Central memory CD8-positive, alpha-beta T cell (primary cell): ENCODE measurements at places on chromosomes 13 and 19.

DNA sequence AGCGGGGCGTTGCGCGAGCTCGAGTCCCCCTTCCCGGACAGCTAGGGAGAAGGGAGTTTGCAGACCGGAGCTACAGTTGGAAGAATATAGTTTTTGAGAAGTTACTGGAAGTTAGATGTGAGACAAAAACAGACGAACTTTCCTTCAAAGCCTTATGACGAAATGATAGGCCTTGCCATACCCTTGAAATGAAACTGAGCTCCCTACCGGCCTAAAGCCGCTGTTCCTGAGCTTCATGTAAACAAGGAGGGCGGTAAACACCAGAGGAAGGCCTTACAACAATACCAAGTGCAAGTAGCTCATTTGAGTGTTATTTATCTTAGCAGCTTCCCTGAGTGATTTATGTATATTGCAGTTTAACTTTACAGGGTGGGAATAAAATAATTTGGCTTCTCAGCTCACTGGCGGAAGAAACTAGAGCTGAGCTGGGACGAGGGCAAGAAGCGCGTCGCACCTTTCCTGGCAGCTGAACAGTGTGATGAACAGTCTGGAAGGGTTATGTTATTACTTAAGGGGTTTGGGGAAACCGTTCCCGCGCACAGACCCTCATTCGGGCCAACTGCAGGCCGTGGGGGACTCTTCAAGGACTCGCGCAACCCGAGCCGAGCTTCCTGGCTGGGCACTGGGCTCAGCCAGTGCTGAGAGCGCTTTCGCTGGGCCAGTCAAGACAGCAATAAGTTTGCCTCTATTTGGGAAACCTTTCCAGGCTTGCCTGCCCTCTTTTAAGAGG lies 111.2 kb downstream of the KCNRG start:
- peaks cover 60% of the 10 kb centered on the region for H3K4me1 ChIP-seq
- peak overlapping the region; percentile 94 for H3K27ac ChIP-seq
- no peak for DNase-seq
- peaks cover 48% of the 10 kb centered on the region for H3K36me3 ChIP-seq

GRCh38 chr13:35140321-35140720 lies 198.3 kb downstream of the NBEA start:
- no peak overlapping the region for H3K4me3 ChIP-seq
- H3K36me3 ChIP-seq, result no peaks in the 10 kb centered on the region
- H3K27me3 ChIP-seq, result no peaks in the 10 kb centered on the region
- DNase-seq, result no peak
- no peaks in the 10 kb centered on the region for H3K4me1 ChIP-seq
- no peak overlapping the region for H3K27ac ChIP-seq

DNA sequence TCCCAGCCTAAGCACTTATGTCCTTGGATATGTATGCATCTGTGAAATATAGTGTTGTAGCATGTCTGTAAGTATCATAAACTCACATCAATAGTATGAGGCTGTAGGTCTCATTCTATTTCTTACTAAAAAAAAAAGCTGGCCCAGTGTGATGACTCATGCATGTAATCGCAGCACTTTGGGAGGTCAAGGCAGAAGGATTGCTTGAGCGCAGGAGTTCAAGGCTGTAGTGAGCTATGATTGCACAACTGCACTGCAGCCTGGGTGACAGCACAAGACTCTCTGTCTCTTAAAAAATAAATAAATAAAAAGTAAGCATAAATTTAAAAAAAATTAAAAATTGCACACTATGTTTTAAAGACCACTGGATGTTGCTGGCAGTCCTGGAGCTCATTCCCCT lies 79.1 kb upstream of the SPATA13 start:
- H3K4me3 ChIP-seq, result no peak overlapping the region

- no peak overlapping the region for H3K27ac ChIP-seq
- no peaks in the 10 kb centered on the region for H3K4me1 ChIP-seq
- H3K27me3 ChIP-seq, result no peaks in the 10 kb centered on the region
- no peak for DNase-seq
- H3K4me3 ChIP-seq, result no peak overlapping the region
Measured at GRCh38 chr19:7558667-7559066, 23.1 kb downstream of the PNPLA6 start.

DNA sequence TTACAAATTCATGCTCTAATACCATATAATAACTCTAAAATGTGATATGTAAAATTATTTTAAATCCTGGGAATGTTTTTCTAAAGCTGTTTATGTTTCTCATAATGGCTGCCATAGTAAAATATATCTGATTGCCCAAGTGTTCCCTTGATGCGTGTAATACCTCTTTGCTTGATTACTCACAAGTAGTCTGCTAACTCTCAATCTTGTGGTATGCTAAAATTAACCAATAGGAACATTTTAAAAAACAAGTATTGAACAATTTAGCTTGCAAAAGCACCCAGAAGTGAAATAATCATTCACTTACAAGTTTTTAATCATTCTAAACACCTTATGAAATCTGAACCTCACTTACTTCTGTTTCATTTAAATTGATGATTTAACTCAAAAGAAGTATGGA lies 386.0 kb upstream of the ATXN8OS start:
- no peak overlapping the region for H3K4me3 ChIP-seq
- no peak overlapping the region for H3K27ac ChIP-seq

GRCh38 chr13:33232883-33233282 lies 52.7 kb downstream of the STARD13 start:
- no peak overlapping the region for H3K27ac ChIP-seq
- no peak overlapping the region for H3K4me3 ChIP-seq
- no peaks in the 10 kb centered on the region for H3K4me1 ChIP-seq
- no peak for DNase-seq
- peaks cover 1% of the 10 kb centered on the region for H3K36me3 ChIP-seq

GRCh38 chr13:101115762-101116171 lies 300.5 kb downstream of the NALCN start:
- peaks cover 36% of the 10 kb centered on the region for H3K27me3 ChIP-seq
- DNase-seq, result no peak
- H3K4me1 ChIP-seq, result no peaks in the 10 kb centered on the region
- no peak overlapping the region for H3K27ac ChIP-seq
- no peaks in the 10 kb centered on the region for H3K36me3 ChIP-seq

GRCh38 chr13:44746690-44747089 lies 170.6 kb upstream of the TSC22D1 start:
- H3K4me1 ChIP-seq, result no peaks in the 10 kb centered on the region
- DNase-seq, result no peak
- no peak overlapping the region for H3K4me3 ChIP-seq
- H3K36me3 ChIP-seq, result no peaks in the 10 kb centered on the region
- peaks cover 30% of the 10 kb centered on the region for H3K27me3 ChIP-seq

GRCh38 chr19:10568062-10568825 lies 535 bp downstream of the CDKN2D start:
- H3K4me1 ChIP-seq, result peaks cover 51% of the 10 kb centered on the region
- peak overlapping the region; percentile 89 for H3K4me3 ChIP-seq
- DNase-seq, result peak; percentile 54
- H3K36me3 ChIP-seq, result peaks cover 38% of the 10 kb centered on the region
- no peaks in the 10 kb centered on the region for H3K27me3 ChIP-seq

GRCh38 chr19:18102916-18103542 lies 5.5 kb downstream of the MAST3 start:
- DNase-seq, result no peak
- no peaks in the 10 kb centered on the region for H3K27me3 ChIP-seq
- H3K36me3 ChIP-seq, result peaks cover 4% of the 10 kb centered on the region
- no peak overlapping the region for H3K27ac ChIP-seq
- H3K4me1 ChIP-seq, result peaks cover 27% of the 10 kb centered on the region

- H3K4me1 ChIP-seq, result peaks cover 21% of the 10 kb centered on the region
- peaks cover 23% of the 10 kb centered on the region for H3K36me3 ChIP-seq
- DNase-seq, result no peak
- no peak overlapping the region for H3K4me3 ChIP-seq
- H3K27ac ChIP-seq, result peak overlapping the region; percentile 74
Measured at GRCh38 chr19:41431426-41432386, 4.5 kb upstream of the B3GNT8 start.

DNA sequence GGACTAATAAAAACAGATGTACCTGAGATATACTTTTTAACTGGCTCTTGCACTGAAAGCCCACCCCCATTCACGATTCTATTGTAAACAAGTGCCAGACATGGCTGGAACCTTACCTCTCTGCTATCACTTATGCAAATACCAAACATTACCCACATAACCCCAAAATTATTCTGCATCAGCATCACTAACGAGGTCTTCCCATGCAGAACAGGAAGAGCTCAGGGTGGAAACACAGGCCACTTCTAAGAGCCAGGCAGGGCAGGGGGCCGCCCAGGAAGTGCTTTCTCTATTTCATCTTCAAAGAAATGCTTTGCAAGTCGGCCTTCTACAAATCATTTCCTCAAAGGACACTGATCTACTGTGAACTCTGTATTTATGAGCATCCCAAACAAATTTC lies 7.3 kb downstream of the IRS2 start:
- H3K36me3 ChIP-seq, result peaks cover 10% of the 10 kb centered on the region
- peak overlapping the region; percentile 49 for H3K4me3 ChIP-seq
- no peak for DNase-seq
- H3K4me1 ChIP-seq, result peaks cover 10% of the 10 kb centered on the region
- H3K27ac ChIP-seq, result peak overlapping the region; percentile 39

DNA sequence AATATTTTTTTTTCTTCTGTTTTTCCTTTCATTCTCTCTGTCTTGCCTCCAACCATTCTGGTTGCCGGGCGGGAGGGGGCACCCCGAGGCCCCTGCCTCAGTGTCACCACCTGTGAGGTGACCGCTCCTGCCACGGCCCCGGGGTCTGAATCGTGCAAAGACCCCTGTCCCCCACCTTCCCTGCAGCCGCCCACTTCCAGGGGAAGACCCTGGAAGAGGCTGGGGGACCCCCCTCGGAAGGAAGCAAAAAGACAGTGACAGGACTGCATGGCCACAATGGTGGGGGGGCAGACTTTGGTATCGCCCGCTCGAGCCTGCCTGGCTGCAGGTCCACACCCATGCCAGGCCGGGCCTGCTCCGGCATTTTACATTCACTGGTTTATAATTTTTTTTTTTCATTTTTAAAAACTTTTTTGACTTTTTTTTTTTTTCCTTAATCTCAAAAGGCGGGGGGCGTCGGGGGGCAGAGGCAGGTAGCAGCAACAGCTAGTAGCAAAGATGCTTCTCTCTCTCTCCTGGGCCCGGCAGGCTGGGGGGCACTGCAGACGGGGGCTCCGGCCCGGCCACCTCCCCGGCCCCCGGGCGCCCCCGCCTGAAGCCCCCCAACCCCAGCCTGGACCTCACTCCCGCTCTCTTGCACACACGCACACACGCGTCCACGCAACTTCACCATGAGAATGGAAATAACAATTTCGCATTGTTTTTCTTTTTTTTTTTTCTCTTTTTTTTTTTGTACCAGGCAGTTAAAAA lies 22.6 kb downstream of the ZBTB7A start:
- no peak overlapping the region for H3K4me3 ChIP-seq
- DNase-seq, result no peak
- peaks cover 11% of the 10 kb centered on the region for H3K4me1 ChIP-seq

DNA sequence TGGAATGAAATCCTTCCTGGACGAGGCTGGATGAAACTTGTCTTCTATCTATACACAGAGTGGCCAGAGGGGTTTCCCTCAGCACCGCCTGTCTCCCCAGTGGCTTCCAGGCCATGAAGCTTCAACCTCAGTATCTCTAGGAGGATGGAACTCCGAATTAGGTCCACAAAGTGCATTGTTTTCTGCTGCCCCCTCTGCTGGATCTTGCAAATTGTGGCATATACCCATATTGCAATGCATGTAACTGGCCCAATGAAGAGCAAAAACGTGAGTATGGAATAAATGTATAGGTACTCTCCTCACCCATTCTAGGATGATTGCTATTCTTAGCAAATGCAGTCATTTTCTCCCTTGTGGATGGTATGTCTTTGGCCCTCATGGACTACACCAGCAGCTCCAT lies 14.7 kb upstream of the LILRB4 start:
- peaks cover 17% of the 10 kb centered on the region for H3K27me3 ChIP-seq
- H3K27ac ChIP-seq, result no peak overlapping the region
- no peaks in the 10 kb centered on the region for H3K36me3 ChIP-seq
- H3K4me1 ChIP-seq, result no peaks in the 10 kb centered on the region

DNA sequence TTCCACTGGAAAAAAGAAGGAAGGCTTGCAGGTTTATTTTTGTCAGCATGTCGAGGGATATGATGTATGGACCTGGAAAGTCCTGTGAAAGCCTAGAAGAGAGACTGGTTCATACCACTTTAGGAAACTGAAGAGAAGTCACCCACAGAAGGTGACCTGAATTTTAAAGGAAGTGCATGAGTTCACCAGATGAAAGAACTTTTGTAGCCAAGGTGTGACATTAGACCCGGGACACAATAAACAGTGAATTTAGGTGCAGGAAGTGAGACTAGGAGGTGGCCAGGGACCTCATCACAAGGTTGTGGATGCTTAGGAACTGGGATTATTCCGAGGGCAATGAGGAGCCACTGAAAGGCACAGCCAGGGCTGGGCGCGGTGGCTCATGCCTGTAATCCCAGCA lies 79.1 kb downstream of the ZNF429 start:
- peak overlapping the region; percentile 29 for H3K4me3 ChIP-seq
- no peaks in the 10 kb centered on the region for H3K4me1 ChIP-seq
- no peaks in the 10 kb centered on the region for H3K36me3 ChIP-seq
- no peak overlapping the region for H3K27ac ChIP-seq
- peaks cover 30% of the 10 kb centered on the region for H3K27me3 ChIP-seq

GRCh38 chr13:98496966-98497365 lies 79.9 kb downstream of the STK24 start:
- H3K36me3 ChIP-seq, result peaks cover 22% of the 10 kb centered on the region
- no peak for DNase-seq
- H3K27me3 ChIP-seq, result no peaks in the 10 kb centered on the region

DNA sequence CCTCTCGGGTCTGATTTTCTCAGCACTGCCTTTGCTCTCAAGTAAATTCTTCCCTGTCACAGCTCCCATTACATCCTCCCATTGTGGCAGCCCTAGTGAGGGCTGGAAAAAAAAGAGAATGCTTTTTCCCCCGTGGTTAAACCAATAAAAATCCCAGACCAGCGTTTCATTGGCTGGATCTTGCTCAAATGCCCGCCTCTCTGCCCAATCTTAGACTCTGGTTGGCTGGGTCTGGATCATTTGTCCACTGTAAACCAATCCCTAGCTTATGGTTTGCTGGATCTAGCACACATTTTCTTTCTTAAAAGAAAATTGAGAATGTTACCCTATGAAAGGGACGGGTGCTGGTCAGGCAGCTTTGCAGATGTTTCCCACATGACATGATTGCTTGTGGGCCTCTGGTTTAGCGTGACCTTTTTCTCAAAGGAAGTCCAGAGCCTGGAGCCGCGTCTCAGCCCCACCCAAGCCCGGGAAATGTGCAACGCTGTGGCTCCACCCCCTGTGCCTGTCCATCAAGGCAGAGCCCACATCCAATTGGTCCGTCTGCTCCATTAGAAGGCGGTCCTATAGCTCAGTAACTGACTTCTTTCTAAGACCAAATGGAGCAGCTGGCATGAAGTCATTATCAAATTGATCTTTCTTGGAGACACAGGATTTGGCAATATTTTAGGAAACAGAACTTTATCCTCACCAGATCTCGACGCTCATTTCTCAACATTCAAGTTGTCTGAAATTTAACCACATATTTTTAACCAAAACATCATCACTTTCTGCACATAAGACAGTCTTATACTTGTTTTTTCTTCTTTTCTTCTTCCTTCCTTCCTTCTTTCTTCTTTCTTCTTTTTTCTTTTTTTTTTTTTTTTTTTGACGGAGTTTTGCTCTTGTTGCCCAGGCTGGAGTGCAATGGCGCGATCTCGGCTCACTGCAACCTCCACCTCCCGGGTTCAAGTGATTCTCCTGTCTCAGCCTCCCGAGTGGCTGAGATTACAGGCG lies 2.6 kb upstream of the MCEMP1 start:
- no peak overlapping the region for H3K4me3 ChIP-seq
- peaks cover 86% of the 10 kb centered on the region for H3K27me3 ChIP-seq
- no peak overlapping the region for H3K27ac ChIP-seq
- DNase-seq, result no peak
- no peaks in the 10 kb centered on the region for H3K36me3 ChIP-seq

GRCh38 chr19:1411255-1412191 lies 4.1 kb downstream of the DAZAP1 start:
- H3K27me3 ChIP-seq, result no peaks in the 10 kb centered on the region
- H3K4me3 ChIP-seq, result peak overlapping the region; percentile 94
- H3K4me1 ChIP-seq, result peaks cover 69% of the 10 kb centered on the region
- peak; percentile 37 for DNase-seq
- peak overlapping the region; percentile 96 for H3K27ac ChIP-seq
